ENCODE measurements at places on chromosomes 11 and 22.

DNA sequence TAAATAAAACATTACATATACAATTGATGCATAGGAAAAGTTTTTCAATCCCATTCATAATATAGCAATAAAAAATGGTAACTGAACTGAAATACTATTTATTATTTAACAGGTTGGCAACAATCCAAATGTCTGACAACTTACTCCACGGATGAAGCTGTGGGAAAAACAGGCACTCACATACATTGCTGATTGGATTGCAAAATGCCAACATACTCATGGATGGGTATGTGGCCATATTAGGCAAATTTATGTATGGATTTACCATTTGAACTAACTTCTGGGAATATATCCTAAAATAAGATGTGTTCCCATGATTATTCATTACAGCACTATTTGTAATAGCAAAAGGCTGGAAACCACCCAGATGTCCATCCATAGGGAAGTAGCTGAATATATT is 3.2 kb upstream of the BIRC2 start:
- no peak for DNase-seq

DNA sequence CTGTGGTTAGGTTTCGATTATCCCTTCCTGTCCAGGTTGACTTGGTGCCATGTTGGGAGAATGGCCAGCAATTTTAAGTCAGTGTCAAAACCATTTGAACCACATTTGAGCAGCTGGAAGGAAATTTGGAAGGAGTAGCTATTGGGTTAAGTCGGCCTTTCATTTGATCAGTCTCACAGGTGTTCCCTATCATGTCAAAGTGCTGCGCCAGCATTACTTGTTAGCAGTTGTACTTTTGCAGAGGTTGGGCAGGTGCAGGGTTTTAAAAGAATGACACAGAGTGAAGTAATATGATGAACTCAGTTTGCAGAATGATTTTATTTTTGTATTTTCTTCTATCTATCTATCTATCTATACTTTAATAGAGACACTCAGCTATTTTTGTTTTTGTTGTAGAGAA is 6.4 kb upstream of the TYMP start:
- no peak for DNase-seq

DNA sequence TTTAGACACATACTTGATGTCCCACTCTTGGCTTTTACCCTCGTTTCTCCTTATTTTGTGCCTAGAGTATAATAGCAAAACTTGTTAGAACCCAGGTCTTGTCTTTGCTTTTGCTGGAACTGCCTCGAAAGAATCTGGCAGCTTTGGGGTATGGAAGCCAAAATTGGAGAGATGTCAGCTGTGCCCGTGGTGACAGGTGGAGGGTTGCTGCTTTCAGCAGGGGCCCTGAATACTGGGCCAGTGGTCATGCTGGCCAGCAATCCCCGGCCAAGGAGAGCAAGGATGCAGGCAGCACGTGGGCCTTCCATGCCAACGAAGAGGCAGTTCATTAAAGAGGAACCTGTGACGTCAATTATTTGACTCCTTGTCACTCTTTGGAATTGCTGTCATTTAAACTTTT is 181.1 kb downstream of the HIPK3 start:
- no peak for DNase-seq

GRCh38 chr11:94800414-94800813 is 32.3 kb downstream of the AMOTL1 start:
- no peak for DNase-seq

DNA sequence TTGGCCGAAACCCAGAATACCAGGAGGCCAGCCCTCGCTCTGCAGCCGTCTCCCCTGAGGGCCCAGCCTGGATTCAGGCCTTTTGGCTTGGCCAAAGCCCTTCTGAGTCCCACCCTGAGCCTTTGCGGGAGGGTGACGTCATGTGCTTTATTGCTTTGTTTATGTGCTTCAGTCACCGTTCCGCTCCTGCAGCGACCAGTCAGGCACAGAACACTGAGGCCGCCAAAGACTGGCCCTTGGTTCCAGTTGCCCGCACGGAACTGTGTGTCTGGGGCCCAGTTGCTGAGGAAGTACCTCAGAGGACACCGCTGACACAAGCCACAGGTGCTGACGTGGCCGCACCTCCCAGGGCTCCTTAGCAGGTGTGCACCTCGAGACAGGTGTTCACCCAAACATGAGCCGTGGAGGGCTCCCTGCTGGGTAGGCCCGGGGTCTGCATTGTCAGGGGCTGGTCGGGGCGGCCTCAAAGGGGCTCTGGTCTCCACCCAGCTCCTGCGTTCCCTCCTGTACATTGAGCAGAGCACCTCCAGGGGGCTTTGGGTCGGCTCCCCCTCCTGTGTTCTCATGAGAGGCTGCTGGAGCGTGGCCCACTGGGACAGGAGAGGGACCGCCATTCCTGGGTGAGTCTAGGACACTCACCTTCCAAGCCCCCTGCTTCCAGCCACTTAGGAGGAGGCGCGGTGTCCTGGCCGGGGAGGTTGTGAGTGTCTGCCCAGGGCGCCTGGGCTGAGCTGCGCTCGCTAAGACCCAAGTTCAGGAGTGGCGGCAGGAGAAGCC is 376.8 kb downstream of the TBC1D22A start:
- no peak for DNase-seq

DNA sequence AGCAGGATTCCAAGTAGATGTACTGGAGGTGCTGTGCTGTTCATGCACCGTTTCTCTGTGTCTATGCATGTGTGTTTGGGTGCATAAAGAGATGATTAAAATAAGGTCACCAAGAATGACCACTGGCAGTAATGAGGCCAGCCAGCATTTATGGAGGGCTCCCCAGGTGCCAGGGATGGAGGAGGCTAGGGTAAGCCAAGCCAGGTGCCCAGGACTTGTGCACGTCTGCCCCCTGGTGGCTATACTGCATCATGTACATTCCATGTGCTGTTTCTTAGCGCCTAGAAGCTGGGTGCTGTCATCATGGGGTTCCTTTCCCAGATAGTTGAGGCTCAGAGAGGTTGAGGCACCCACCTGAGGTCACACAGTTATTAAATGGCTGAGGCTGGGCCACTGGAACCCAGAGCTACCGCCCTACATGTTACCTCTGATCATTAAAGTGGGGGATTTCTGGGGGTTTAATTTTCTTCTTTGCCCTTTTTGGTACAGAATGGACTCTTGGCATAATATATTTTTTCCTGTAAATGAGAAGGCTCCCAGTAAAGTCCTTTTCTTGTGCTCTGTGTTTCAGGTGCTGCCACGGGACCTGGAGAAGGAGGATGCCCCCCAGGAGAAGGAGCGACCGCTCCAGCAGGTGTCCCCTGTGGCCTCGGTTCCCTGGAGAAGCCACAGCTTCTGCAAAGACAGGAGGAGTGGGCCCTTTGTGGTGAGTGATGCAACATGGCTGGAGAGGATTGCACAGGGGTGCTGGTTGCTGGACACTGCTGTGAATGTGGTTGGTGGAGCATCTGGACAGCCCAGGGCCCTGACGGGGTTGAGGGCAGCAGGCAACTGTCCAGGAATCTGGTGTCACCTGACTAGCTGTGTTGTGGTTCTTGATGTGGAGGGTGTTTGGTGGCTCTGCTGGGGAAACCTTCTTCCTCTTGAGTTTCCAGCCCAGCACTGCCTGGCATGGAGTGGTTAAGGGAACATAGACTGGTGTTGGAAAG is 96.4 kb downstream of the KIAA1671 start:
- no peak for DNase-seq

All from posterior cingulate gyrus (tissue), 11 donors.